ENCODE measurements at places on chromosomes 2 and 18.

- no peak for DNase-seq
These were observed 12.6 kb upstream of the PKDCC start for GRCh38 chr2:42035241-42035640.

GRCh38 chr2:44951714-44952113 lies 10.2 kb downstream of the SIX3 start:
- no peak for DNase-seq

GRCh38 chr2:212929116-212929515 lies 222.3 kb downstream of the IKZF2 start:
- no peak for DNase-seq

- no peak for DNase-seq
These were observed 46.2 kb downstream of the PUM2 start for GRCh38 chr2:20304411-20304810.

GRCh38 chr18:27582760-27583412 lies 397.8 kb upstream of the CHST9 start:
- DNase-seq, result no peak

DNA sequence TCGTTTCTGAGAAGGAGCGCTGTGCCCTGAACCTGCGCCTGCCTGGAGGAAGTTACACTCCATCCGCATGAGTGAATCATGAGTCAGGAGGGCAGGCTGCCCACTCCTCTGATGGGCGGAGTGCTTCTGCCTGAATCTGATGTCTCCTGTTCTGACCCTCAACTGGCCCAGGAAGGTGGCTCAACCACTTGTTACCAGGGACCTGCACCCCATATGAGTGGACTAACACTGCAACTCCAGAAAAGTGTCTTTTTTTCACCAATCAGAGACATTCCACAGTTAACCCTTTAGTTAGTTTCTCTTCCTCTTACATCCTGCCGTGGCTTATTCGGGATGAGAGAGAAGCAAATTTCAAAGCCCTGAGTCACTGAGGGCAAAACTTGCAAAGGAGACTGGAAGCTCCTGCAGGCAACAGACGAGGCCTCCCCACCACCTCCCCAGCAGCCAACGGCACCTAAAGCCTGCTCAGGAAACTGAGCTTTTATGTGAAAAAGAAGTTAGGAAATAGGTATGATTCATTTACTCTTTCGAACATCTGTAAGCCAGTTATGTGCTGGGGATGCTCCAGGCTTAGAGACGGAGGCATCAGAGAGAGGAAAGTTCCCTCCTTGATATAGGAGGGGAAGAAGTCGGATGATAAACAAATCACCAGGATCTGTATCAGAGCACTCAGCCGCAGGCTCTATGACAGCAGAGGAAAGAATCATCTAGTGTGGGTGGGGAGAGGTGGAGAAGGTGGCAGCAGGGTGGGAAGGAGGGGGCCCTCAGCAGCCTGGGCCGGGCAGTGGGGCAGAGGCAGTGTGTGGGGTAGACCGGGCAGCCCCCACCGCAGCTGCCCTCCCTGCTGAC lies 30.9 kb downstream of the MBP start:
- DNase-seq, result no peak

DNA sequence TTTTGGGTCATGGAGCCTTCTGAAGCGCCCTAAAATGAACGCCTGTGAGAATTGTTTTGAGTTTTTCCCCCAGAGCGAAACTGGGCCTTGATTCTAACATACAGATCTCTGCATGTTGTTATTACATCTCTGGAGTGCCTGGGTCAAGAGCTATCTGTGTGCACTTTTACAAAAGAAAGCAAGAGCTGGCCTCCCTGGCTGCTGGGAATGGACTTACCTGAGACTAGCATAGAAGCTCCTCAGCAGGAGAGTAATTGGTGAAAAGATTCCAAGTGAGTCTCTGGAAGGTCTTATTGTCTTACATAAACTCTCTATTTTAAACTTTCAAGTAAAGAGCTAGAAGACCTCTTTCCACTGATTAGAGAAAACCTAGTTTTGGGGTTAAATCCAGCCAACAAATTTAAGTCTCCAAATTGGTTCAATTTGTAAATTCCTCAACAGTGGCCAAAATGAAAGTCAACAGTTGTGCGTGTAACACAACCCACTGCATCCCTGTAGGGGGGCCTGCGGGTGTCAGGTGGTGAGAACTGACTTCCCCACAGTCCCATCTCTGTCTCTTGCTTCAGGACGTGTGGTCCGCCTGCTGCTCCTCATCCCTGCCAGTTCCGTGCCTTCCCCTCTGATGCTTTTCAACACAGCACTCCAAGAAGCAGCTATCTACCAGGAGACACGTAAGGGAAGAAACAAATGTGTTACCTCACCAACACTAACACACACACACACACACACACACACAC lies 206.1 kb downstream of the SH3BP4 start:
- no peak for DNase-seq

GRCh38 chr2:143422681-143423080 lies 293.5 kb downstream of the ARHGAP15 start:
- DNase-seq, result no peak

GRCh38 chr18:63005306-63005705 lies 290.0 kb downstream of the PHLPP1 start:
- no peak for DNase-seq

DNA sequence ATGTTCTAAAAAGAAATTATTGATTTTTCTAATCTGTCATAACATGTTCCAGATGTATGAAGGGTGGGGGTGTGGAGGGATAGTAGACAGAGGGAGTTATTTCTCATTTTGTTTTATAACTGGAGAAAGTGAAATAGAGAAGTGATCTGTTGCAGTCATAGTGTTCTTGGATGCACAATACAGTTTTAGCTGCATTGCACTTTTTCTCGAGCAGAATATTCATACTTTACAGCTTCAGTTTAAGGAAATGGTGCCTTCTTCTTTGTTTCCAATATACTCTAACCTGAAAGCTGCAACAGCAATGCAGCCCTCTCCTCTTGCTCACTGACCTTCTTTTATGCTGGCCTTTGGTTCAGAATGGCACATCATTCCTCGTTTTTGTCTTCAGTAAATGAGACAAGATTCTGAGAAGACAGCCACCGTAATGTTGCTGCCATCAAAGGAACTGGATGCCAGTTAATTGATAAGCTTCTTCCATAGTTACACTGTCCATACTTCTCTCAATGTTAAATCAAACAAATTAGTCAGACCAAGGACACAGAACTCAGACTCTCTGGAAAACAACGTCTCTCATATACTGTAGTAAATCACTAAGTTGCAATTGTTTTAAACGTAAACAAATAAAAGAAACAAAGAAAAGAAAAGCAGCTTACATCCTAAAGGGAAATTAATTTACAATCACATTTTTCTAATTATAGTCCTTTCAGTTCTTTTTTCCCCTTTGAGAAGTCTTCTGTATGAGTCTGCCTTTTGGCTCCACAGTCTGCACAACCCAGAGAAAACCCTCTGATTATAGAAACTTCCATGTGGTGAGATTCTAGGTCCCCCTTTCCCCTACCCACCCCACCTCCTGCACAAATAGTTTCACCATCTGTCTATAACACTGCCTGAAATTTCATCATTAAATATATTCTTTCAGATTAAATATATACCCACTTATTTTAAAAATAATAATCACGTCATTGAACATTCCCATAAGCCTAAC lies 97.4 kb upstream of the UGP2 start:
- no peak for DNase-seq

- no peak for DNase-seq
These were observed 8.6 kb downstream of the DOCK10 start for GRCh38 chr2:225033440-225034318.

GRCh38 chr2:156087875-156088274 lies 244.6 kb downstream of the NR4A2 start:
- no peak for DNase-seq

- no peak for DNase-seq
These were observed 185.0 kb upstream of the HS6ST1 start for GRCh38 chr2:128503399-128504245.

- DNase-seq, result no peak
These were observed 27.7 kb upstream of the SEMA4C start for GRCh38 chr2:96897491-96898134.

GRCh38 chr2:236805800-236806531 lies 236.3 kb downstream of the ACKR3 start:
- DNase-seq, result no peak

DNA sequence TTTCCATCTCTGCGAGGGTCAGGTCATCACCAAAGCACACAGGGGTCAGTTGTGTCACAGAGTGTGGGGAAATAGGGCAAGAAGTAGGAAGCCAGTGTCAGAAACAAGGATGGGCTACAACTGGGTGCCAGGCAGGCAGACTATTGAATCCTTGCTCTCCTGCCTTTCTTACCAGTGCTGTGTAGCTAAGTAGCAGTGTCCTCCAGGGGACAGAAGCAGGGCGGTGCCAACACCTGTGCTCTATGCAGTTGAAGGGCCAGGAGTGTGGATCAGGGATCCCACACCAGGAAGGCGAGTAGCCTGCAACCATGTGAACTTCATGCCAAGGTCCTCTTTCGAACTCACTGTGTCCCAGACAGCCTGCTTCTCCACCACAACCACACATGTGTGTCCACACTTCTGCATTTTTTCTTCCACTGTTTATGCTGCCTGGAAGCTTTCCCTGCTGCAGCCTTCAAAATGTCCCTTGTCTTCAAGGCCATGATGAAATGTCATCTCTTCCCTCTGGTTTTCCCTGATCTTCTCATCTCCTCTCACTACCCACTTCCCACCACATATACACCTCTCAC lies 25.4 kb upstream of the REG3G start:
- no peak for DNase-seq

- DNase-seq, result no peak
These were observed 8.0 kb downstream of the AGXT start for GRCh38 chr2:240876475-240877251.

- no peak for DNase-seq
These were observed 244.1 kb downstream of the L3MBTL4 start for GRCh38 chr18:6170604-6171003.

- no peak for DNase-seq
These were observed 59.8 kb downstream of the SOX11 start for GRCh38 chr2:5751873-5752482.

GRCh38 chr2:45874344-45874743 lies 222.9 kb downstream of the PRKCE start:
- DNase-seq, result peak; percentile 74

DNA sequence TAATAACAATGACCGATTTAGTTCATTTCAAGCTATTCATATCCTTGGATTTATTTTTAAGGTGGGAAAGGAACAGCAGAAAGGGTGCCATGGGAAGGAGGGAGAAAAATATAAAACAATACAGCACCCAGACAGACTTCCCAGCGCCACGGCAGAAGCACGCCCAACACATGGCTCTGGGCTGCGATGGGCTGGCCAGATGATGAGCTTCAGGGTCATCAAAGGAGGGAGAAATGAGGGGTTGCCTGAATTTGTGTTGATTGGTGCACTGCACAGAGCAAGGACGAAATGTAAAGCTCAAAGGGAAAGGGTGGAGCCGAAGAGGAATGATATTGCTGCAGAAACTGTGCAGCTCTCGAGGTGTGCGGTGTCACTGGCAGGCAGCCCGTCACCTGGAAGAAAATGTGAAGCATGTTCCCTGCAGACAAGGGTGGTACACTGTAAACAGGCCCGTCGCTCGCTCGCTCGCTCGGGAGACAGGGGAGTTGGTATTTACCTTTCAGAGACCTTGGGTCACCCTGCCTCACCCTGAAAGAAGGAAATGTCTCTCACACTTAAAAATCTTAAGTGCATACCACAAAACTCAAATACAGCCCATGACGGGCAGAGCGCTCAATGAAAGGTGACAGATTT lies 195.5 kb upstream of the CTAGE1 start:
- peak; percentile 6 for DNase-seq

- DNase-seq, result peak; percentile 79
These were observed 767 bp upstream of the NPPC start for GRCh38 chr2:231926761-231927565.

DNA sequence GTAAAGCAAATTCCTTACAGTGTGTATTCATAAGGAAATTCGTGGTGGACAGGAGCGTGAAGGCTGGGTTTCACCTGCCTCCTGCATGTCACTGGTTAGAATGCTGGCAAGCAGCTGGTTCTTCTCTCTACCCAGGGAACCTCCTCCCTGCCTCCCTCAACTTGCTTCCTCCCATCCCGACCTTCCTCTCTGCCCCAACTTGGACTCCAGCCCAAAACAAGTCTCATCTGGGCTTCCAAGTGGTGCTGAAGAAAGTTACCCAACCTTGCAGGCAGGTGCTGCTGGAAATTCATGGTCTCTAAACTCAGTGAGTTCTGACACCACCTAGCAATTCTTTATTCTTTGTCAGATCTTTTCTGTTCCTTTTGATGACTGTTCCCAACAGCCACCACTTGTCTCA lies 184.5 kb downstream of the BCL2 start:
- peak; percentile 58 for DNase-seq

GRCh38 chr18:62536005-62536404 lies 13.2 kb downstream of the ZCCHC2 start:
- no peak for DNase-seq

DNA sequence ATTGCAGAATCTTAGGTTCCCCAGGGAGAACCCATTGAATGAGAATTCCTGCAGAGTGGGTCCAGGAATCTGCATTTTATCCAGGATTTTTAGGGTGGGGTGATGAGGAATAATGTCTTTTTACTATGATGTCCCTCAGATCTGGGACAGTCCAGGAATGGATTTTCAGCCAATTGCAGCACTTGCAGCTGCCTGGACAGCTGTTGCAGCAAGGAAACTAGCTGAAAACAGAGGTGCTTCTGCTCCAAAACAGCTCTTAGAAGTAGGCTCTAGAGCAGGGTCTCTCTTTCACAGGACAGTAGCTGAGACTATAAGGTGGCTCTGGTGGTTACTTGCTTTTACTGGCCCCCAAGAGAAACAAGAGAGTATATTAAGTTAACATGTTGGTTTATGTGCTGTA lies 9.1 kb downstream of the GLI2 start:
- no peak for DNase-seq

DNA sequence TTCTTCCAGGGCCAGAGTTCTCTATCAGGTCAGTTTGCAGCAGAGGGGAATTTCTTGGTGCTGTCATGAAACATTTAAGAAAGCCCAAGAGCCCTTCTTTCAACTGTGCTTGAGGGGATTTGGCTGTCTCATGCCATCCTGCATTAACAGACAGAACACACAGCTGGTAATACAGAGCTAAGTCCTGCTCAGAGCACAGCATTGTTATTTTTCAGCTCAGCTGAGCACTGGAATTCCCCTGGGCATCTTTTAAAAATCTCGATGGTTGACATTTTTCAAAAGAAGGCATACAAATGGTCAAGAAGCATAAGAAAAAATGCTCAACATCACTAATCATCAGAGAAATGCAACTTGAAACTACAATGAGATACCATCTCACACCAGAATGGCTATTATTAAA lies 14.9 kb upstream of the IL1R2 start:
- DNase-seq, result no peak
